ENCODE measurements at places on chromosomes 6 and 20.

- no peak for DNase-seq
These were observed 126.2 kb downstream of the ANKRD60 start for GRCh38 chr20:58102261-58102660.

GRCh38 chr20:9220874-9221547 lies 152.1 kb downstream of the PLCB4 start:
- no peak for DNase-seq

DNA sequence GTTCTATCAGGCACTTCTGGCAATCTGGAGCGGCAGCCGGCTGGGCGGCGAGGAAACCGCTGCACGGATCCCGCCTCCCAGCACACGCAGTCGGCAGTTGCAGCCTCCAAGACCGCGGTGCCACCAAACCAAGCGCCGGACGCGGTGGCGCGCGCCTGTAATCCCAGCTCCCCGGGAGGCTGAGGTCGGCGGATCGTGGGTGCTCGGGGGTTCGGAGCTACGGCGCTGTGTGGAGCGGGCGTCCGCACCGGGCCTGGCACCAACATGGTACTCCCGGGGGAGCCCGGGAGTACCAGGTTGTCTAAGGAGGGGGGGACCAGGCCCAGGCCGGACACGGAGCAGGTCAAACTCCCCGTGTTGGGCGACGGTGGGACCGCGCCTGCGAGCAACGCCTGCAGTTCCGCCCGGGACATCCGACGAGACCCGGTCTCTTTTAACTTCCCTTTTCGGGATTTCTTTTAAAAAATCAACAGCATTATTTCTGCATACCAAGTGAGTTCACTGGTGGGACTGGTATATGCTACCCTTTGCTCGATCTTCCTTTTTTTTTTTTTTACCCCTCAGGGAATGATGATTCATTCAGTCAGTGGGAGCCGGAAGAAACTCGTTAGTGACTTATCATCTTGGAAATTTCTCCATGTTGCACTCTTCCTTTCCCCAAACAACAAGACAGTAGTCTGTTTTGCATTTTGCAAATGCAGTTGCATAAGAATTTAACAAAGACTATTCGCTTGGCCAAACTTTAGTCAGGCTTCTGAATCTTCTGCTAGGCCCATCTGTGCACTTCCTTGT lies 27.6 kb downstream of the ZNF311 start:
- DNase-seq = peak; percentile 30

DNA sequence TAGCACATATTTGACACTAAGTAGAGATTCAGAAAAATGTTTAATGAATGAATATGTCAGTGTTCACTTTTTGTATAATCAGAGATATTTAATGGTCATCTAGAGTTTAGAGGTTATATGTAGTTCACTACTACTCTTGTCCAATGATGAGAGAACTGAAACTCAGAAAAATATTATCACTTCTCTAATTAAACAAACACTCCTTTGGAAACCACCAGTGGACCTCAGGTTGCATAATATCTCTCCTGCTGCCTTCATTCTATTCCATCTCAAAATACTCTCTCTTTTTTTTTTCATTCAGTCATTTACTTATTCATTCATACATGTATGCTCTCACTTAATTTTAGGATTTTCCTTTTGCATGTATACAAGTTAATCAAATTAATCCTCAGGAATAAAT lies 423.1 kb upstream of the RNF217 start:
- no peak for DNase-seq

- no peak for DNase-seq
These were observed 14.3 kb downstream of the TTPAL start for GRCh38 chr20:44489931-44490330.

- DNase-seq = no peak
These were observed 3.2 kb downstream of the CD40 start for GRCh38 chr20:46121184-46121930.

GRCh38 chr6:163318071-163318786 lies 96.3 kb upstream of the QKI start:
- DNase-seq = no peak

DNA sequence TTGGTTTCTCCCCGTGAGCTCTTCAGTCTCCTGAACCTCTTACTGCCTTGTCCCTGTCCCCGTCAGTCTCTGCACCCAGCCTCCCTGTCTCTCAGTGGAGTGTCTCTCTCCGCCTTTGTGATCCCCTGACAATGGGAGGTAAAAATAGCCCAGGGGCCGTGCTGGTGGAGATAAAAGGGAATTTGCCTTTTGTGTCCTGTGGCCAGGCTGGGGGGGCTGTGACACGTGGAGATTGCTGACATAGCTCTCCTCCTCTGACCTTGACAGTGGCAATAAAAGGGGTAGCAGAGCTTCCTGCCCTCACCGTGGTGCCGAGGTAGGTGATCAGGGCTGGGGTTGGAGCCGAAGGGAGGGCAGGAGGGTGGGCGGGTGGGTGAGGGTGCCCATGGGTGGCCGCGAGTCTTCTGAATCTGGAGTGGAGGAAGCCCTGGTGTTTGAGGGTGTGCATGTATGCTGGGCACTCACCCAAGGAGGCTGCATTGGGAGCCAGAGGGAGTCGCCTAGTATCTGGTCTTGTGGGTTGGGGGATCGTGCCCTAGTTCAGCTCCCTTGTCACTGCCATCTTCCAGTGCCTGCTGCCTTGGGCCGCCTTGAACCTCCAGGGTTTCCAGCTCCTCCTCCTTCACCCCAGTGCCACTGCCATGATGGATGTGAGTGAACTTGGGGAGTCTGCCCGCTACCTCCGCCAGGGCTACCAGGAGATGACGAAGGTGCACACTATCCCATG lies 21.9 kb downstream of the MYH7B start:
- DNase-seq = no peak

DNA sequence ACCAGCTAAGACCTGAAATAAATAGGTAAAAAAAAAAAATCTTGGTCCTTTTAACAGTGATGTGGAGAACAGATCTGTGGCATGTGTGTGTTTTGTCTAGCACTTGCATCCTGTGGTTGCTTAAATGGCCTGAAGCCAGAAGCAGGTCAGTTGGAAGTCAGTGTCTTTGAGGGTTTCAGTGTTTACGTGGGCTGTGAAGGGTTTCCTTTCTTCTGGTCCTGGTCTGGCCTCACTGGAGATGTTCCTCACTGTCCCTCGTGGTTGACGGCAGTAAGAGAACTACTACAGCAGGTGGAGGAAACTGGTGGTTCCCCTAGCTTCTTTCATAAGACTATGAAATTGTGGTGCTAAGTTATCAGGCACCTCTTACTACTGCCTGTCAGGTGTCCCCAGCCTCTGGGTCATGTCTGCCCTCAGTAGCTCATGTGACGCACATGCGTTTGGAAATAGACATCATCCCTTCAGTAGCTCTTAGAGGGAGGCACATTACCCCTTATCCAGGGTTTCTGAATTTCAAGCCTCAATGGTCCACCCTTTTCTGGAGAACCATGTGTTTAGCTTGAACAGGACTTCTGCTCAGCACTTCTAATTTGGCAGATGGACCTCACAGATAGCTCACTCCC lies 59.4 kb upstream of the SCP2D1 start:
- peak; percentile 26 for DNase-seq

DNA sequence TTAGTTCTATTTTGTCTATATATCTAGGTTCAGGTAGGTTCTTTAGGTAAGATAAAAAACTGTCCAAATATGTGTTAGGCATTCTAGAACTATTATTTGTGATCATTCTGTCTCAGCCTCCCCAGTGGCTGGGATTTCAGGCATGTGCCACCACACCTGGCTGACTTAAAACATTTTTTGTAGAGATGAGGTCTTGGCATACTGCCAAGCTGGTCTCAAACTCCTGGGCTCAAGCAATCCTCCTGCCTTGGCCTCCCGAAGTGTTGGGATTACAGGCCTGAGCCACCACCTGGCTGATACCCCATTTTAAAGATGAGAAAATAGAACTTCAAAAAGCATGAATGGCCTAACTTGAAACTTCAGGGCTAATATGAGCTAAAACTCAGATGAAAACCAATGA lies 33.9 kb downstream of the LHFPL5 start:
- DNase-seq = no peak

DNA sequence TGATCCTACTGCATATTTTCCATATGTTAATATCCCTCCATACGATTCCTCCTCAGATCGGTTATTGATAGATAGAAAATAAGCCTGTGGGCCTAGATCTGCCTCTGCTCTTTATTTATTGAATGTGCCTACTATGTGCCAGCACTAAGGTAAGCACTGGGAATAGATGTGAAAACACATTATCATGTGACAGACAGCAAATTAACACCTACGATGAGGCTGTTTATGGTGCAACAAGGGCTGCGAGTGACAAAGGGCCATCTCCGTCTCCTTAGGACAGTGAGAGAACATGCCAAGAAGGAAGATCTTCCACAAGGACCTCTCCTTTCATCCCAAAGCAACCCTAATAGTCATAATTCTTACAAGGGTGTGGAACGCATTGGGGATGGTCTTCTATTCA lies 90.5 kb downstream of the MYB start:
- no peak for DNase-seq

GRCh38 chr6:101015541-101015940 lies 134.4 kb upstream of the ASCC3 start:
- no peak for DNase-seq

DNA sequence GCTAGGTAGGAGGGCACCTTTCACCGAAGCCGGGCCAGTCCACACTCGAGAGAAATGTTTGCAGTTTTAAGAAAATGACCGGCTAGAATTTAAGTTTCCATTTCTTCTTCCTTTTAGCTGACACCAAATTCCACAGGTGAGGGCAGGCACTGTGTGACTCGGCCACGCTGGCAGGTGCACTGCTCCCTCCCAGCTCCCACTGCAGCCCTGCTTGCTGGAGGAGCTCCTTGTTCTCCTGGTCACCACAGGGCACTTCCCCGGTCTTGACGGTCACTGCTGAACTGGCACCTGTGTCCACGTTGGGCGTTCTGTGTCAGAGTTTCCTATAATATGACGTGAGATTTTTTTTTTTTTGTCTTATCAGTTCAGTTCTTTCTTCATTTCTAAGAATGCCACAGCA lies 3.6 kb upstream of the KIF25 start:
- no peak for DNase-seq

DNA sequence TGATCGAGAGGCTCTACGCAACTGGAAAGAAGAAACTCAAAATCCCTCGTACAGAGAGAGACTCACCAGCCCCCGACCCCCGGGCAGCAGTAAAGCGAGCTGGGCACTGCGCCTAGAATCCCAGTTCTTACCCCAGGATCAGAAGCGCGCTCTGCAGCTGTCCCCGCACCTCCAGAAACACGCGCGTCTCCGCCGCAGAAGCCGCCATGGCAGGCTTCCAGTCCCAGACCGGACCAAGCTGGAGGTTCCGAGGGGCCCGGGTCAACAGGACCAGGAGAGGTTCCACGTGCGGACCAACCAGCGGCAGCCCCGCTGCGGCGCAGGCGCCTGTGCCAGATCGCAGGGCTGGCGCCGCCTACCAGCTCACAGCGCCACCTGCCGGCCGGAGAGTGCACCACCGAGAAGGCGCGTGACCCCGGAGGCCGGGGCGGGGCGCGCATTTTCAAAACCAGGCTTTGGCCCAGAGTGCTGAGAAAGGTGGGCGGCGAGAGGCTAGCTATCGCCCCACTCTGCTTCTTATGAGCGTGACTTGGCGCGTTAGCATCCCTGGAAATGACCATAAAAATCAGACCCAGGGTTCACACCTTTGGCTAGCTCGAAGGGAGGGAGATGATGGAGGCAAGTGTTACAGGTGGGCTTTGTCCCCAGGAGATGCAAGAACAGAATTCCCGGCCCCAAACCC lies at the start of gene UBE3D:
Gene UBE3D (minus strand): TSS at position 331 of the 682 bp plus-strand sequence. CDS start 123 bp downstream, at position 208.
- peak; percentile 84 for DNase-seq

GRCh38 chr6:47733879-47734558 lies 35.6 kb downstream of the ADGRF4 start:
- peak; percentile 48 for DNase-seq

DNA sequence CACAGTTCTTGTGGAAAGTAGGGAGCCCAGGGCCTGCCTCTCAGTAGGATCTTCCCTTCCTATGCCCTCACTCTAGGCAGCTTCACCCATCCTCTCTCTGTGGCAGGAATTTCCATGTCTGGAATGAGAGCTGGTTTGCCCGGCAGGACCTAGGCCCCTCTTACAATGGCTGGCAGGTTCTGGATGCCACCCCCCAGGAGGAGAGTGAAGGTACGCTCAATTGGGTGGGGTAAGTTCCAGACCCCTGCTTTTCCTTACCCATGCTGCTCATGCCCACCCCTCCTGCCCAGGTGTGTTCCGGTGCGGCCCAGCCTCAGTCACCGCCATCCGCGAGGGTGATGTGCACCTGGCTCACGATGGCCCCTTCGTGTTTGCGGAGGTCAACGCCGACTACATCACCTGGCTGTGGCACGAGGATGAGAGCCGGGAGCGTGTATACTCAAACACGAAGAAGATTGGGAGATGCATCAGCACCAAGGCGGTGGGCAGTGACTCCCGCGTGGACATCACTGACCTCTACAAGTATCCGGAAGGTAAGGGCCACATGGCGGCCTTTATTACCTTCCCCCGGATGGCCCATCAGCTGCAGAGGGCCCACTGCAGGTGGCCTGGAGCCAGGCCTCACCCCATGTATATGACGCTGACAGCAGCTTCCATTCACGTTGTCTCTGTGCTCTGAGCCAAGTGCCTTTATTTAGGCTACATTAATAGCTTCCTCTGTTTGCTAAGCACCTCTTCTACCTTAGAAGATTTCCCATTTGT lies 22.8 kb downstream of the TGM6 start:
- no peak for DNase-seq

DNA sequence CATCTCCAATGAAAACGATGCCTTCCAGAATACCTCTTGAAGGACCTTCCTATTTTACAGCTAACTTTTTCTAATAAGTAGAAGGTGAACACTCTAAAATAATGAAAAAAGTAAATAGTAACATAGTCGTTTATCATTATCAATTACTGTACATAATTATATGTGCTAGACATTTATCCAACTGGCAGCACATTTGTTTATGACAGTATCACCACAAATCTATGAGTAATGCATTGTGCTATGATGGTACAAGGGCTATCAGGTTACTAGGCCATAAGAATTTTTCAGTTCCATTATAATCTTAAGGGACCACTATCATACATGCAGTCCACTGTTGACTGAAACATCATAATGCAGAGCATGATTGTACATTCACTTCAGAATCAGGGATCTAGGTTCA lies 68.4 kb downstream of the ATG5 start:
- no peak for DNase-seq

DNA sequence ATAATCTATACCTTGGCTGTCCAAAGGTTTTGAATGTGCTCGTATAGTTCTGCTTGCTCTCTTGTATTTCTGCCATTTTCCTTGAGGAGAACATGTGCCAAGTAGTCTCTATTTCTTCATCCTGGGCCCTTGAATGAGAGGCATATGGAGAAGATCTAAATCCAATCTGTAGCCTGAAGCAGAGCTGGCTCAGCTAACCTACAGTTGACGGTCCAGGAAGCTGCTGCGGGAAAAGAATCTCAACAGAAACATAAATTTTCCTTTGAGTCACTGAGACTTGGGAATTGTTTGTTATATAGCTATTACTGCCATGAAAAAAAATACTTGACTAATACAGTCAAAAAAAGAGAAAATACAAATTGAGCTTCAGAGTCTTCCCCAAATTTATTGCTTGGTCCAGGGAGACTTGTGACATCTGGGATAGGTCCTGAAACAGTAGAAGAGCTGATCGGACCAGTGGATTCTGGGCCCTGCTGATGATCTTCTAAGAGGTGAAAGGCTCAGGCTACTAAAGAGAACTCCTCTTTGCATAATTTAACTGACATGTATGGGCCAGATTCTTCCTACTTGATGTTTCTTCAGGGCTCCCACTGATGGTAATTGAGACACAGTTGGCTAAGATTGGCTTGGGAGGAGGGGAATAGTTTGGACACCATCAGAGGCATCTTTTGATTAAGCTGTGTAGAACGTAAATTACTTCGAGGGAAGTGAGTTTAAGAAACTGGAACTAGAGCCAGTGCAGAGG lies 29.9 kb upstream of the PLCB4 start:
- DNase-seq = no peak

- no peak for DNase-seq
These were observed 100.8 kb downstream of the GRM4 start for GRCh38 chr6:34044945-34045595.

All from Kasumi-1 (cell line).